ENCODE measurements at places on chromosomes 6 and 20. TPM values are rescaled to one million over a fixed set of nuclear protein-coding genes. Genes with fewer than 3 reads are reported as not detected.

DNA sequence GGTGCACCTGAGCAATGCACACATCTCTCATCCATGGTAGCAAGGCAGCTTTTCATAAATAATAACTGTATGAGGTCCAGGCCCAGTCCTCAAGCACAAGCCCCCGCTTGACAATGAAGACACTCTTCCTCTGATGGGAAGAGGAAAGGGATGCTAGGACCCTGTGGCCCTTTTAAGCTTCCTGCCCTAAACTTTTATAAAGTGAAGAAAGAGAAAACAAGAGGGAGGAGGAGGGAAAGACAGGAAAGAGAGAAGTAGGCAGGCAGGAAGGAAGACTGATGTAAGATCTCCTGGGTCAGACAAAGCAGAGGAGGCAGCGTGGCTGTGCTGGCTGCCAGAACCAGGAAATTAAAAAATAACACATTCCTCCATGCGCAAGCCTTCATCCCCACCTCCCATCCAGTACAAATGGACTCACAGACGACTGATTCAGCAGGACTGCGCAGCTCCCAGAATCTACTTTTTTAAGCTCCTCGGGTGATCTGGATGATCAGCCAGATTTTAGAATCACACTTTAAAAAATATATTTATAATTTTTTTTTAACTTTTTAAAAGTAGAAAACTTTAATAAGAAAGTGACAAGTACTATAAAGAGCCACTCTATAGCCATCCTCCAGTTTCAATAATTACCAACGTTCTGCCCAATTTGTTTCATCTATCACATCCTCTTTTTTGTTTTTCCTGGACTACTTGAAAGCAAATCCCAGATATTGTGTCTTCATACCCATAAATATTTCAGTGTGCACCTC is 16.5 kb downstream of the TNFAIP3 start:
- no peak for DNase-seq

Gene APOM
- 4.3 TPM for polyA plus RNA-seq

DNA sequence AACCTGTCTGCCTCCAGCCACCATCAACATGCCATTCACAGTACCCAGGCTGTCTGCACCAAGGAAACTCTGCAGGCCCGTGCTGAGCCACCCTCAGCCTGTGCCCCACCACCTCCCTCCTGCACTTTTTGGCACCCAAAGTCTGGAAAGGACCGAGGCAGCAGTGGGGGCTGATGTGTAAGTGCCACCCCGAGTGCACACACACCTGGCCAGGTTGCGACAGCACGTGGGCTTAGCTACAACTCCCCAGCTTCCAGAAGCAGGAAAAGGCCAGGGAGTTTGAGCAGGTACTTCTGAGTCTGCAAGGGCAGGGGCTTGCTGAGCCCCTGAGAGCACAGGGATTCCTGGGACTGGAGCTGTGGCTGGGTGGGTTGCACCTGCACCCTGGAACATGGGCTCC is 303.3 kb upstream of the OPRM1 start:
- DNase-seq = no peak

GRCh38 chr20:19328676-19329075 is 116.2 kb downstream of the SLC24A3 start:
- DNase-seq = no peak

Gene PLCB1
- 8.5 TPM for polyA plus RNA-seq

GRCh38 chr6:138253731-138254130 is 35.4 kb upstream of the PBOV1 start:
- no peak for DNase-seq

Gene SGK1
- 27.7 TPM for polyA plus RNA-seq

Gene BPI
- polyA plus RNA-seq = 0.66 TPM

Gene ZNF334
- polyA plus RNA-seq = 11.2 TPM

Gene ARFGEF3
- polyA plus RNA-seq = 1.7 TPM

Gene SLC22A2
- not detected for polyA plus RNA-seq

DNA sequence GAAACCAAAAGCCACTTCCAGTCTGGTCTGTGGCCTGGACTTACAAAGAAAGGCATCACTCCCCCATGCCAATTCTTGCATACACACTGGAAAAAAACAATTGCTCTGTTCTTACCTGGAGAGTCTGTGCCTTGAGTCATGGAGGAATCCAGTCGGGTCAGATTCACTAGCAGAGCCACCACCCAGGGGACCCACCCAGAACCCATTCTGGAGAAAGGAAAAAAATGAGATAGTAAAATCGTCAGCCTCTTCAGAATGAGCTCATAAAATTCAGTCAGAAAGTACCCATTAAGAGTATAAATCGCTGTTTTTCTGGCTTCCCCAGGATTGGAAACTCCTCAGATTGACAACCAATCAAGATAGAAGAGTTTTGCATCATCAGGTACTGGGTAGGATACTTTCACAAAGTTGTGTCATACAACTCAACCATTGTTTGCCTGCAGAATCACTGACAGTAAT is at the start of gene HLA-DOB:
Gene HLA-DOB, minus strand, starts transcription at position 257 of the 459 bp plus-strand sequence. Its CDS starts 51 bp downstream, at position 206.
- no peak for DNase-seq

All from forelimb muscle (tissue), 1 donor.